ENCODE measurements at places on chromosomes 3 and 15.

- DNase-seq = no peak
Measured at GRCh38 chr3:16377196-16377595, 112.2 kb downstream of the OXNAD1 start.

- no peak for DNase-seq
Measured at GRCh38 chr3:70108072-70108471, 108.5 kb downstream of the SAMMSON start.

DNA sequence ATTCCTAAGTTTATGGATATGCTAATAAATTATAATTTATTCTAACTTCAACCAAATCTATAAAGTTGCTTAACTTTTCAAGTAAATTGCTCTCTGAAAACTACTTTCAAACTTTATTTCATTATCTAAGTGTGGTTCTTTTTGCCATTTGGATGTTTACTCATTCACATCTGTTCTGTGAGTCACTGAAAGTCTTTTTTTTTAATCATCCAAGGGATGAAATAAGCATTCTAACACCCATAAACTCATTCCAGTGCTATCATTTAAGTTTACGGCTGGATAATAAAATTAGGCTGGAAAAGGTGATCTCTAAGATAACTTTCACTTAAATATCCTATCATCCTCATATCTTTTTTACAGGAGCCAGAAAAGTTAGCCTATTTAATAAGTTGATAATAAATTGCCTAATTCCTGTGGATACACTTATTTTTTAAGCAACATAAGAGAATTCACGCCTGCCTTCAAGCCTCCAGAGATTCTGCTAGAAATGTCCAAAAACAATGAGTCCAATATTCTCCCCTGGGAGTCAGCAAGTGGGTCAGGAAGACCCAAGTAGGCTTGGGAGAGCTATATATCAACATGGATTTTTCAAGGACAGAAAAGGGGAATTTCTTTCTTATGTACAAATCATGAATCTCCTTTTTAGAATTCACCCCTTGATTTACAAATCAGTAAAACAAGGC lies 25.8 kb downstream of the SCG3 start:
- no peak for DNase-seq

- no peak for DNase-seq
Measured at GRCh38 chr3:118772547-118773011, 262.1 kb downstream of the IGSF11 start.

DNA sequence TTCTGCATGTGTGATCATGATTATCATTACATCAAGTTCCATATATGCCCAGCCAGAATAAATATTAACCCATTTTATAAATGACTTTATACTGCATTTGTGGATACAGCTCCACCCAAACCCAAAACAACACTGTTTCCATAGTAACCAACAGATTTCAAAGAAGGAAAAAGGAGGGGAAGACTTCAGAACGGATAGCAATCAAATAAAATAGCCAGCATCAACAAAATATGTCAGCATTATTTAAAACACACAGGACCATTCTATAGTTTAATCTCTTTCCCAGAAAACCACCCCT lies 114.4 kb downstream of the FOXP1 start:
- DNase-seq = no peak

GRCh38 chr3:109387201-109387600 lies 49.9 kb upstream of the DPPA4 start:
- no peak for DNase-seq

- DNase-seq = no peak
Measured at GRCh38 chr3:111721747-111722146, 126.6 kb upstream of the ZBED2 start.
